ENCODE measurements at places on chromosomes 6 and 20.

DNA sequence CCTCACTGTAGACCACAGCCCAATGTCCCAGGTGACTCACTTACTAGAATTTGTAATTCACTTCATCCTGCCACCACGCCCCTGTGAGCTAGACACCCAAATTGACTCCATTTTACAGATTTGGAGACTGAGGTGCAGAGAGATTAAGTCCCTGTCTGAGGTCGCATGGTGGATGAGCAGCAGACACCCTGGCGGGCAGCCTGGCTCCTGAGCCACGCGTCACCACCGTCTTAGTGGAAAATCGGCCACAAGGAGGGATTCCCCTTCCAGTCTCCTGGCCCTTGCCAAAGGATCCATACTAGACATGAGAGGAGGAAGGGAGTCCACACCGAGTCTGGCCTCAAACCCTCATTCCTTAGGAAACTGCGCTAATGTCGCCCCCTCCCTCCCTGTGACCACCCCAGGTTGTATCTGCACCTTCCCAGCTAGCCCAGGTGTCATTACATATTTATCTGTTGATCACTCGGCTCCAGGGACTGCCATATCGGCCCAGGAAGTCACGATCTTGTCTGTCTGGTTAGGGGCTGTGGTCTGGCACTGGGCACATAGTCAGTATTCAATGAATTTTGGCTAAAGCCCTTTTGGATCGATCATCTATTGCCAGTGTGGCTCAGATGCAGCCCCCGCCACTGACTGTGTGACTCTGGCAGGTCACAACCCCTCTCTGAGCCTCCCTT, 25.7 kb upstream of the PTGIS start:
- no peak for DNase-seq

DNA sequence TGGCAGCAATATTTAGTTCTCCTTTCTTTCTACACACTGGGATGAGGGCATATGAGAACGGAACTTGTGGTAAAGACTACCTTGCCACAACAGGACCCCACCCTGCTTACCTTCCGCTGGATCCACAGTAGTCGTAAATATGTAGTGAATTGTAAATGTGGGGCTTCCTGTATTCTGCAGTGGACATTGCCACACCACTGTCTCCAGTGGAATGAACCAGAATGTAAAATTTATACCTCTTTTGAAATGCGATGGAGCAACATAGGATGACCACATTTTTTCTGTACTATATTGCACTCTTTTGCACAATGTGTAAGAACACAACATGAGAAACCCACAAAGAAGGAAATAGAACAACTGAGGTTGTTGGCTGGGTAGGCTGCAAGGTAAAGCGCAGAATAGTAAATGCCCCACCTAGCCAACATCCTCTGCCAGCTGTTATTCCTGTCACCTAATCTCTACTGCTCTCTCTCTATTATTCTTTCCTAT, 16.1 kb upstream of the RIPOR2 start:
- DNase-seq: no peak

- DNase-seq: no peak
Measured at GRCh38 chr20:2361035-2361593, 19.6 kb upstream of the TGM6 start.

DNA sequence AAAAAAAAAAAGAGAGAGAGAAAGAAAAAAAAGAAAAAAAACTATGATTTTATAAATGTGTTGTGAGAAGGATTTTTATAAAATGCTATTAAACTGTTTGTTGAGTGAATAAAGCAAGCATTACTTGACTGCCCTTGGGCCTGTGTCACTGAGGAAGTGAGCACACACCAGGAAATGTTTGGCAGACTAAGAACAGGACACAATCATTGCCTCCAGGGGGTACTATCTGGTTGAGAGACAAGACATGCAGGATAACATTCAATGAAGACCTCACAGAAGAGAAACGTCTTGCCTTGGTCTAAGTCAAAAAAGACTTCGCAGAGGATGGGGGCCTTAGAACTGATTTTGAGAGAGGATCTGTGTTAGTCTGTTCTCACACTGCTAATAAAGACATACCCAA, 40.6 kb downstream of the MTFR2 start:
- no peak for DNase-seq
